ENCODE measurements at places on chromosomes 12 and 14.

- DNase-seq, result no peak
These were observed 28.0 kb upstream of the GARIN6 start for GRCh38 chr12:99619389-99620158.

DNA sequence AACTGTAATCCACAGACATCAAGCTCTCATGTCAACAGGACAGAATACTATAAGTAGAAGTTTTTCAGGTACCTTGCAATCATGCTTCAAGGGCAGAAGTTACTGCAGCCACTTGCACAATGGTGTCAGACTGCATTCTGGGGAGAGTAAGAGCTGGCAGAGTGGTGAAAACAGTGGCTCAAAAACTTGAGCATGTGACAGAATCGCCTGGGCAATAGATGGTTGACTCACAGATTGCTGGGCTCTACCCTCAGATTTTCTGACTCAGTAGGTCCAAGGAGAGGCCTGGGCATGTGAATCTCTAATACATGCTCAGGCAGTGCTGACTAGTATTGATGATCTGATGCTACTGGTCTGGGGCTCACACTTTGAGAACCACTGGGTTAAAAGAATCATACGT, 187.8 kb downstream of the TBX5 start:
- no peak for DNase-seq

- DNase-seq, result no peak
These were observed 60.1 kb upstream of the TUNAR start for GRCh38 chr14:95816539-95816938.

- no peak for DNase-seq
These were observed 990 bp downstream of the FERMT2 start for GRCh38 chr14:52949711-52950409.

- no peak for DNase-seq
These were observed 126.5 kb downstream of the TSPAN9 start for GRCh38 chr12:3203713-3204112.

DNA sequence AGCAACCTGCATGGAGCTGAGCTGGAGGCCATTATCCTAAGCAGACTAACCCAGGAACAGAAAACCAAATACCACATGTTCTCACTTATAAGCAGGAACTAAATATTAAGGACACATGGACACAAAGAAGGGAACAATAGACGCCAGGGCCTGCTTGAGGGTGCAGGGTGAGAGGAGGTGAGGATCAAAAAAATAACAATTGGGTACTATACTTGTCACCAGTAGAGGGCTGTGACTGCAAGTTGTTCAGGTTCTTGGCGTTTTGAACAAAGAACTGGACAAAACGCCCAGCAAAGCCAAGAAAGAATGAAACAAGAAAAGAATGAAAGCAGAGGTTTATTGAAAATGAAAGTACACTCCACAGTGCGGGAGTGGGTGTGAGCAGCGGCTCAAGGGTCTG, 208.5 kb upstream of the NEDD1 start:
- DNase-seq, result no peak

GRCh38 chr14:53510281-53510912, 357.3 kb upstream of the DDHD1 start:
- DNase-seq, result no peak

DNA sequence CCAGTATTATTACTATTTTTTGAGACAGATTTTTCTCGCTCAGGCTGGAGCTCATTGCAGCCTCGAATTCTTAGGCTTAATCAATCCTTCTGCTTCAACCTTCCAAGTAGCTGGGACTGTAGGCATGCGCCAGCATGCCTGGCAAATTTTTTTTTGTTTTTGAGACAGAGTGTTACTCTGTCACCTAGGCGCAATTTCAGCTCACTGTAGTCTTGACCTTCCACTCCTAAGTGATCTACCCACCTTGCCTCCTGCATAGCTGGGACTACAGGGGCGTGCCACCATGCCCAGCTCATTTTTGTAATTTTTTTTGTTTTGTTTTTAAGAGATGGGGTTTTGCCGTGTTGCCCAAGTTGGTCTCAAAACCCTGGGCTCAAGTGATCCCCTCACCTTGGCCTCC, 15.2 kb downstream of the ERC1 start:
- DNase-seq, result no peak

DNA sequence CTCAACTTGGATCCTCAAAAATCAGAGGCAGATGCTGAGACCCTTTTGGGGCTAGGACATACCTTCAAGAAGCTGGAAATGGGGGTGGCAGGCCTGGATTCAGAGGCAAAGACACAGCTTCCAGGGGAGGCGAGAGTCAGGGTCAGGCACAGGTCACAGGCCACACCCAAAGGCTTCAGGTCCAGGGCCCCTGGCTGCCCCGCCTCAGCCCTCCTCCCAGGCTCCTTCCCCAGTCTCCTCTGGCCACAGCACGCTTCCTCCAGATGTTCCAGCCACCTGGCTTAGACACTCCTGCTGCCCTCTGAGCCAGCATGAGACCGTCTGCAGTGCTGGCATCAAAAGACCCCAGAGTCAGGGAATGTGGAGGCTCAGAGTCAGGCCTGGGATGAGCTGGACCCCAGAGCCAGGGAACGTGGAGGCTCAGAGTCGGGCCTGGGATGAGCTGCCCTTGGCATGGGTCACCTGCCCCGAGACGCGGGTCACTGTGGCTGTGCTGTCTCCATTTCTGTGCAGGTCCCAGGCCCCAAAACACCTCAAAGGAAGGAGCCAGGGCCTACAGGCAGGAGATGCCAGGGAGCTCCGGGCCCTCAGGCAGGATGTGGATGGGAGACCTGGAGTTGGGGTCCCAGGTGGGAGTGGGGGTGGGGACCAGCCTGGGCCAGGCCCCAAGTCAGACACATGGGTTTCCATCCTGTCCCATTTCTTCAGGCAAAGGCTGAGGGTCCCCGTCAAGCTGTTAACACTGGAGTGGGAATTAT, 58.9 kb downstream of the DIO3 start:
- no peak for DNase-seq

- no peak for DNase-seq
These were observed 74.4 kb downstream of the PRKD1 start for GRCh38 chr14:29853272-29853671.

GRCh38 chr14:96092936-96093335, 53.8 kb downstream of the C14orf132 start:
- DNase-seq, result no peak

GRCh38 chr14:74579447-74580274, 32.4 kb downstream of the LTBP2 start:
- no peak for DNase-seq

- no peak for DNase-seq
These were observed 565 bp downstream of the CCDC77 start for GRCh38 chr12:402029-402389.

DNA sequence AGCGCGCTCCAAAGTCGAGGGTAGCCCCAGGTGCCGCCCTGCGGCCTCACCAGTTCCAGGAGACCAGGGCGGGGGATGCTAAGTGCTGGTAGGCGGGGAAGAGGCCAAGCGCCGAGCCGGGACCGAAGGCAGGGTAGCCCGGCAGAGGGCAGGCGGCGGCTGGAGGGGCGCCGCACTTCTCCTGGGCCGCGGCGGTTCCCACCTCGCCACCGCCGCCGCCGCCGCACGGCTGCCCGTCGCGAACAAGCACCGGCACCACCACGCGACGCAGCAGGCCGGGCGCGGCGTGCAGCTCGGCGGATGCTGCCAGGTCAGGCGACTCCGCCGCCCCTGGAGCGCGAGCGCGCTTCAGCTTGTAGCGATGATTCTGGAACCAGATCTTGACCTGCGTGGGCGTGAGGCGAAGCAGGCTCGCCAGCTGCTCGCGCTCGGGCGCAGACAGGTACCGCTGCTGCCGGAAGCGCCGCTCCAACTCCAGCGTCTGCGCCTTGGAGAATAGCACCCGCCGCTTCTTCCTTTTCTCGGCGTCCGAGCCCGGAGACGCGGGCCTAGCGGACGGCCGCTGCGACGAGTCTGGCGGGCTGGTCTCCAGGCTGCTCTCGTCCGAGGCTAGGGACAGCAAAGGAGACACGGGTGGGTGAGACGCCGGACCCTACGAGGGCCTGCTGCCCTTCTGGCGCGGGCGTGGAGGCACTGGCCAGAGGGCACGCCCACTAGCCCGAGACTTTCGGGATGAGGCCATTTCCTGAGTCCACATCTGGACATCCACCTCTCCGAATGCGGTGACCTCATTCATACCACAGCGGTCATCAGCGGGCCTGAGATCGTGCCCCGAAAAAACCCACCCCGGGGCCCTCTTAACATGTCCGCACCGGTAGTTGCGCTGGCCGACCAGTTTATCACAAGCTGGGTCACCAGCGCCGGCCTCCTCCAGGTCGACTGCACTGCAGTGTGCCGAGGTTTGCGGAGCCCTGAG, 1.3 kb downstream of the NKX2-8 start:
- DNase-seq, result peak; percentile 41
